Breast epithelium (tissue), 4 donors: ENCODE measurements at places on chromosomes 2 and 18. TPM values are rescaled to one million over a fixed set of nuclear protein-coding genes. Genes with fewer than 3 reads are reported as not detected.

DNA sequence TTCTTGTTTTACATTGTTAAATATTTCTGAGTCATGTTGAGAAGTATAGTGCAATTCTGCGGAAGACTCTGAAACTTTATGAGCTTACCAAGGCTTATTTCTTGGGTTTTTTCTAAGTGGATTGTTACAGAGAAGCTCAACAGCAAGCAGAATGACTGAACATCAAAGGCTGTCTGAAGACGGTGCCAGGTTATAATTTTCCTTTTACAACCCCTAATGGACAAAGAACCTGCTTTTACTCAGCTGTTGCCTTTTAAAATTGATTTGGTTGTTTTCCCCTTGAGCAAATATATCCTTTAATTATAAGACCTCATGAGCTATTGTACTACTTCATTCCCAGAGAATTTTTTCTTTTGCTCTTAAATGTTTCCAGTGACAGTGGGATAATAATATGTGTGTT is 41.6 kb downstream of the LAMA3 start:
- H3K27me3 ChIP-seq = no peaks in the 10 kb centered on the region
- DNase-seq = no peak
- H3K4me1 ChIP-seq = no peaks in the 10 kb centered on the region
- no peak overlapping the region for H3K4me3 ChIP-seq
- H3K36me3 ChIP-seq = no peaks in the 10 kb centered on the region
- H3K27ac ChIP-seq = no peak overlapping the region

The PTH2R gene
- total RNA-seq = 0.64 TPM

DNA sequence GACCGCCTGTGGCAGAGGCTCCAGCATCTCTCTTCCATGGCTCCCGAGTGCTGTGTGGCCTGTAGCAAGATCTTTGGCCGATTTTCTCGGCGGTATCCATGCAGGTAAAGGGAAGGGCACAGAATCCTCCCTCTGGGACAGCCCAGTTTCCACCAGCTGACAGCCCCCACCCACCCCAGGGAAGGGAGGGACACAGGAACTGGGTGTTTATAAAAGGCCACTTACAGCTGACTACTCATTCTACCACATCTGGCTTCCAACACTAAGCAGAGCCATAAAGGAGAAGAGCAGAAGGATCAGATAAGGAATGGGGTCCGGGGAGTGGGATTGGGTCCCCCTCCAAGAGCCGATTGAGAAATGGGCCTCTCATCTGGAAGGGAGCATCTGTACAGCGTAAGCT is 20.2 kb downstream of the RUFY4 start:
- no peaks in the 10 kb centered on the region for H3K36me3 ChIP-seq
- no peaks in the 10 kb centered on the region for H3K4me1 ChIP-seq
- no peak overlapping the region for H3K4me3 ChIP-seq
- DNase-seq = no peak
- no peak overlapping the region for H3K27ac ChIP-seq

The REV1 gene
- 89.1 TPM for total RNA-seq

GRCh38 chr2:101858910-101859309 is 132.8 kb upstream of the IL1R2 start:
- H3K36me3 ChIP-seq = no peaks in the 10 kb centered on the region
- H3K4me3 ChIP-seq = no peak overlapping the region
- no peak overlapping the region for H3K27ac ChIP-seq
- H3K4me1 ChIP-seq = no peaks in the 10 kb centered on the region

DNA sequence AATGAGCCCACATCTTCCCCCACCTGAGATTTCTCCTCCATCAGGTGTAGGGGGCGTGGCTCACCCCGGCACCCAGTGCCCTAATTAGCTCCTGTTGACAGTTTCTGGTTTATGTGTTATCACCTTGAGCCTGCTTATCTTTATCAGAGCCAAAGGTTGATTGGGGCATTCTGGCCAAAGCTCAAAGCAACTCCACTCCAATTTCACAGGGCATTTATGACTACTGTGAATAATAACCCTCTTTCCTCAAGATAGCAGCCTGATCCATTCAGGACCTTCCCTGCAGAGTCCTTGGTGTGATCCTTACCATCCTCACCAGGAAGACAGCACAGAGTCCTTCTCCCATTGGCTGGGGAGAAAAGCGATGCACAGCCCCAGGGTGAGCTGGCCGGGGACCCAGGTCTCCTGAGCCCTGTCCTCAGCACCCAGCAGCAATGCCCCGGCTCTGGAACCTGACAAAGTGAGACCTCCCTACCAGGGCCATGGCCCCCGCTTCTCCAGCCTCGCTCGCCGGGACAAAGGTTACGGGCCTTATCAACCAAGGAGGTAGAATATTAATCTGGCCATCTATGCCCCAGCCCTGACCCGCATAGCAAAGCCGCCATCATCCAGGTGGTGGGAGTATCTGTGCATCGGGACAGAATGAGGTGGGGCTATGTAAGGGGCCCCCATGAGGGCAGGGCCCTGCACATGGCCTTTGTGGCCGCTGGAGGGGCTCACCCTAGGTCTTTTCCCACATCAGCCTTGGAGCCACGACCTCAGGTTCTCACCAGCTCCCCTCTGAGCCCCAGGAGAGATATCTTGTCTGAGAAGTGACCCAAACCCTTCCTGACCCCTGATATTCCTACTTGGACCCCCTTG is 64.5 kb downstream of the ZFP36L2 start:
- peak overlapping the region; percentile 14 for H3K27ac ChIP-seq
- DNase-seq = no peak
- no peak overlapping the region for H3K4me3 ChIP-seq
- H3K36me3 ChIP-seq = no peaks in the 10 kb centered on the region
- H3K27me3 ChIP-seq = no peaks in the 10 kb centered on the region
- H3K4me1 ChIP-seq = peaks cover 28% of the 10 kb centered on the region

DNA sequence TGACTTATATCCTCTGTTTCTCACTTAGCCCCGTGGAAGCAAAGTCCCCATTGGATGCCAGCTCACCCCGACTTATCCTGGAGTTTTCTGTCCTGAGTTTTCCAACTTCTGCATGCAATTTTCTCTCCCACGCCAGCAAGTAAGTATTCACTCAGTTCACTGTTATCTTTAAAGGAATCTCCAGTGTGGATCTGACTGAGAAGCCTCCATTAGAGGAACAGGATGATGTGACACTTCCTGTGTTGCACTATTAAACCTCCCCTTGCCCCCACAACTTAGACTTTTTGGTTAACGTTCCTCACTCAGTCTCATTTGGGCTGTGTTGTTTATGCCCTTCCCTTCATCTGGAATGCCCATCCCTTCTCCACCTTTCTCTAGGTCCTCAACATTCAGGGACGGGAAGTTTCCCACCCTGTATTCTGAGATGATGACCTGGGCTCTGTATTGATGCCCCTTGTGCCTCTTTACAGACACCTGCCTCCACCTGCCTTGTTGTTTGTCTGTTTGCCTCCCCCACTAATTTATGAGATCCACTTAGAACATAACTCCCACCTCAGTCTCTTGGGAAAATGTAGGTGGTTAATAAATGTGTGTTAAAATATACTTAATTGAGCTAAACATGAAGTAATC is 536.1 kb upstream of the RAB6C start:
- H3K4me1 ChIP-seq = no peaks in the 10 kb centered on the region
- no peaks in the 10 kb centered on the region for H3K27me3 ChIP-seq

DNA sequence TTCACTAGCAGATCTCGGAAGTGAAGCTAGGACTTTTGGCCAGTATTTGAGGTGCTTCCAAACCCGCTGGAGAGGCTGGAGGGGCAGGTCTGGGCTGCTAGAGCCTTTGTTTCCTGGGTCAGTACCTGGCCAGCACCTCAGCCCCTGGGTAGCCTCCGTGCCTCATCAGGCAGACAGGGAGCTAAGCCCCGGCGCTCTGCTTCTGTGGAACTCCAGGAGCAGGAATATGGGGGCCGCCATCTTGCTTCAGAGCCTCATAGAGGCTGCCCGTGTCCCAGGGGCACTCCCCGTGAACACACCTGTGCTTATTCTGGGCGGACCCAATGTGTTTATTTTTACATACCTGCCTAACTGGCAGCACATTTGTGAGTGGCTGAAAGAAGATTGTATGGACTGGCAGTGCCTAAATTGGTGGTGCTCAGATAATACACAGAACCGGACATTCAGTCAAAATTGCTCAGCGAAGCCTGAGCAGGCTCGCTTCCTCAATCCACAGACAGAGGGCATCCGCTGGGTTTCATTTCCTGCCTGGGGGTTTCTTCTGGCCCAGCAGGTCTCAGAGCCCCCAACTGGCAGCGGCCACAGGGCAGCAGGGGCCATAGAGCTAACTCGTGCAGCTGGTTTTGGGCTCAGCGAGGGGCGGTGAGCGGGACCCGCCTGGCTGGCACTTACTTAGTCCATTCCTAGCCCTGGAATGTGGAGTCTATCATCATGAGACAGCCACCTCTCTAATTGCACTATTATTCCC is 176.8 kb upstream of the ALKAL2 start:
- no peaks in the 10 kb centered on the region for H3K36me3 ChIP-seq
- no peak for DNase-seq
- H3K27me3 ChIP-seq = peaks cover 4% of the 10 kb centered on the region
- H3K27ac ChIP-seq = no peak overlapping the region
- no peak overlapping the region for H3K4me3 ChIP-seq

DNA sequence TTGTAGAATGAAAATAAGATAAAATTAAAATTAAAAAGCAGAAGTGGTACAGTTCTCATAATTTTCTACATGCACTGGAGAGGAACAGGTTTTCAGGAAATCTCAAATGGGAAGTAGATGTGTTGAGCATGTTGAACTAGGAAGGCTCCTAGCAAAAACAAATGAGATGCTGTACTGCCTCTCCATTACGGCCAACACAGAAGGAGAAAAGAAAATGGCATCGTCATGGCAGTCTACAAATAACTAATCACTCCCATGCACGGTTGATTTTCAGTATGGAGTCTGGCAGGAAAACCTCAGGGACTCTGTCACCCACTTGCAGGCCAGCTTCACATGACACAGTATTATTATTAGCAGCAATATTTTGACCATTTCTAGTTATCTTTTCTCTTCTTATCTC is 278.7 kb downstream of the NRXN1 start:
- no peak overlapping the region for H3K27ac ChIP-seq
- no peaks in the 10 kb centered on the region for H3K27me3 ChIP-seq
- no peak overlapping the region for H3K4me3 ChIP-seq
- H3K36me3 ChIP-seq = no peaks in the 10 kb centered on the region
- H3K4me1 ChIP-seq = no peaks in the 10 kb centered on the region

The HOXD1 gene
- 1.3 TPM for total RNA-seq

DNA sequence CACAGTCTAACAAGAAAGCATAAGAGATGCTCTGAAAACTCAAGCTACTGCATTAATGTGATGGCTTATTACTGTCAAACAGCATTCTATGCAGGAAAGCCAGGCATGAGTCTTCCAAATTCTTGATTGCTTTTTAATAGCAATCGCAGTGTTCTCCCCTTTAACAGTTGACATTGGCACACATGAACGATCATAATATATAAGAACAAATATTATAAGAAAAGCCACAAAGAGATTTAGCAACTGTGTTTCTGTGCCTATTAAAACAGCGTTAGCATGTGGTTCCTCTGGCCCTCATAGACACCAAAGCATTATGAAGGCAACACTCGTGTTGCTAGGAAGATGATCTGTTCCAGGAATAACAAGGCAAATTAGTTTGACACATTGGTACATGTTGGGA is 245.0 kb downstream of the ACKR3 start:
- H3K4me3 ChIP-seq = no peak overlapping the region
- no peaks in the 10 kb centered on the region for H3K27me3 ChIP-seq
- no peak for DNase-seq
- no peaks in the 10 kb centered on the region for H3K4me1 ChIP-seq

DNA sequence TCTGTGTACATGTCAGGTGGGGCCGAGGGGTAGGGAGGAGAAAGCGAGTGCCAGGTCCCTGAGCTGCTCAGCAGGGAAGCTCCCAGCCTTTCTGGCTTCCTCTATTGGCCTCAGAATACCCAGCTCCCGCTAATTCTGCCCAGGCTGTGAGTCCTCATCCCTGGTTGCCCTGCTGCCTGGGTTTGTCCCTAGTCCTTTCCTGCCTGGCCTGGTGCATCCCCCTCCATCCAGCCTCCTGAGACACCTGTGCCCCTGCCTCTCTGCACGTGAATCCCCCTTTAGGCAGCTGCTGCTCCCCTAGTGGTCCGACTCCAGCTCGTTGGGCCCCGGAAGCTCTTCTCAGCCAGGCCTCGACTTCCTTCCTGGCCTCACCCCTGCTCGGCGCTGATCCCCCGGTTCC is 54.6 kb downstream of the INHBB start:
- H3K27ac ChIP-seq = no peak overlapping the region
- H3K27me3 ChIP-seq = no peaks in the 10 kb centered on the region
- DNase-seq = no peak
- H3K4me3 ChIP-seq = no peak overlapping the region

DNA sequence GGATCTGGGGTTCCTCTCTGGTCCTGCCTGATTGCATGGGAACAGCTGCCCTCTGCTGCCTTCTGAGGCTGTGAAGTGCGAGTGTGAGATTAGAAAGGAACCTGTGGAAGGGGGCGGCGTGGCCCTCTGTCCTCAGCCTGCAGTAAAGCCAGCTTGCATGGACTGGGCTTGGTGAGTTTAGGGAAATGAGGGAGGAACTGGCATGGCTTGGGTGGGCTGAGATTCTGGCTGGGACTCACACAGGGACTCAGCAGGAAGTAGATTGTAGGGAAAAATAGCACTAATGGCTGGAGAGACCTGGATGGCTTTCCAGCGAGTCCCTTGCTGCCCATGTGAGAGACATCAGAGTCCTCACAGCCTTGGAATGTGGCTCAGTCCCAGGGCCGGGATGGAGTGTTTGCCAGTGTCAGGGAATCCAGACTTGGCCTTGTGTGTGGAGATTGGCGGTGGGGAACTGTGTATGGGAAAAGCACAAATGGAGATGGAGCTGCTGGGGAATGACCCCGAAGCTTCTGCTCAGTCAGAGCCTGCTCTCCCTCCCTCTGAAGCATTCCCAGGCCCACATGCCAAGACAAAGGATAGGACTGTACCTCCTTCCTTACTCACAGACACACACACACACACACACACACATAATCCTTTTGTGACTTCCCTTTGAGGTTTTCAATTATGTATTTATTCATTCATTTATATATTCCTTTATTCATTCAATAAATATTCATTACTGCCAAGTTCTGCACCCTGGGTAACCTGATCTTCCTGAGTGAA is 115.4 kb downstream of the ACAA2 start:
- no peaks in the 10 kb centered on the region for H3K4me1 ChIP-seq
- no peak for DNase-seq
- no peaks in the 10 kb centered on the region for H3K36me3 ChIP-seq
- H3K4me3 ChIP-seq = no peak overlapping the region
- no peak overlapping the region for H3K27ac ChIP-seq

GRCh38 chr2:172288603-172289002 is 138.8 kb upstream of the ITGA6 start:
- no peak overlapping the region for H3K27ac ChIP-seq
- no peaks in the 10 kb centered on the region for H3K4me1 ChIP-seq
- no peaks in the 10 kb centered on the region for H3K36me3 ChIP-seq
- H3K27me3 ChIP-seq = no peaks in the 10 kb centered on the region
- H3K4me3 ChIP-seq = no peak overlapping the region

GRCh38 chr2:75238670-75239330 is 39.5 kb upstream of the TACR1 start:
- no peaks in the 10 kb centered on the region for H3K27me3 ChIP-seq
- no peak for DNase-seq
- no peak overlapping the region for H3K4me3 ChIP-seq
